GM04503 (cell line): ENCODE measurements at places on chromosomes 1 and 21.

DNA sequence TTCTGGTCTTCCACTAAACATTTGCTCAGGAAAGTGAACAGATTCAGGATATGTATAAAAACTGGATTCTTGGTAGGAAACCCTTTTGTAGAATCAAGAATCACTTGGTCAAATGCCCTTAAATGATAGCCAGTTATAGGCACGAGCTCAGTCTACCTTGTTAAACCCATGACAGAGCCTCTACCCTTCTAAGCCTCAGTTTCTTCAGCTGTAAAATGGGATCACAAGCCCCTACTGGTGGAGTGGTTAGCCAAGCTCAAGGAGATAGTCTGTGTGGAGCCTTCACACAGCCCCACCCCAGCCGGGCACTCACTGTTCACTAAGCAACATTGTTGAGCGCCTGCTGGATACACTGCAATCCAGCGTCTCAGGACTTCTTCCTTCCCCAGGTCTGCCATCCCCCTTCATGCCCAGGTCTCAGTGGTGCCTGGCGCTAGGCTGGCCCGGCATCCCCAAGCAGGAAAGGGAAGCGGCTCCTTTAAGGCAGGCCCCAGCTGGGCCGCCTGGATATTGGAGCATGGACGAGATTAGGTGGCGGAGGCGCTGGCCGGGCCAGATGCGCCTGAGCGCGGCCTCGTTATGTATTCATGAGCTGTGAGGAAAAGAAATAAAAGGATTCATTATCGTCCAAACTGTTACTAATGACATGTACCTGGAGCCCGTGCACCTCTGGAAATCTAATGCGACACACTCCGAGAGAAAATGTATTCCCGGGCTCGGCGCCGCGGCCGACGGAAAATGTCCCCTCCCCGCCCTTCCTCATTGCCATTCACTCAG is 75.6 kb downstream of the TAS1R2 start:
- no peak for DNase-seq

DNA sequence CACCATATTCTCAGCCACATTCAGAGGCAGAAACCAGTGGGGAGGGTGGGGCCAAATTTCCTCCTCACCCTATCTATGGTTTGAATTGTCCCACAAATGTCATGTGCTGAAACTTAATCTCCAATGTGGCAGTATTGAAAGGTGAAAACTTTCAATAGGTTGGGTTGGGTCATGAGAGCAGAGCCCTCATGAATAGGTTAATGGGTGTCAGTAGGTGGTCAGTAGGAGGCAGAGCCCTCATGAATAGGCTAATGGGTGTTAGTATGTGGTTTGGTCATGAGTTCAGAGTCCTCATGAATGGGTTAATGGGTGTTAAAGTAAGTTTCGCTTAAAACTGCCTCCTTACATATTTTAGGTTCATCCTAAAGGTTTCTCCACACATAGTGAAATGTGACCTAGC is 170.0 kb downstream of the FCRL5 start:
- no peak for DNase-seq

- no peak for DNase-seq
Measured at GRCh38 chr1:70220517-70221237, 503 bp upstream of the SRSF11 start.

DNA sequence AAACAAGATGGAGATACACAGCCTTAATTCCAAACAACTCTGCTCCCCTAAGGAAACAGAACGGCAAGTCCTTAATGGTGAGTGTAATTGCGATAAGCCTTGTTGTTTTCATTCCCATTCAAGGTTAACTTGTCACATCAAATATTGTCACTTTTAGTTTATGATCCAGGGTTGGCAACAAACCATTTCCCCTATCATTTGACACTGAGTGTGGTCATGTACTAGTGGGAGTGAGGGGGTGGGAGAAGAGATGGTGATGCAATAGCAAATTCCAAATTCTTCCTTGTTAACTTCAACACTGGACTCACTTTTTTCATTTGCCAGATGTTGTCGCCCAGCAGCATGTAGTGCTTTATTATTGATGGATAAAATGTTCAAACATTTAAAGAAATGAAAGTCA is 140.4 kb downstream of the ZNF326 start:
- DNase-seq = no peak

GRCh38 chr1:175383239-175383638 is 190.7 kb upstream of the KIAA0040 start:
- DNase-seq = no peak

DNA sequence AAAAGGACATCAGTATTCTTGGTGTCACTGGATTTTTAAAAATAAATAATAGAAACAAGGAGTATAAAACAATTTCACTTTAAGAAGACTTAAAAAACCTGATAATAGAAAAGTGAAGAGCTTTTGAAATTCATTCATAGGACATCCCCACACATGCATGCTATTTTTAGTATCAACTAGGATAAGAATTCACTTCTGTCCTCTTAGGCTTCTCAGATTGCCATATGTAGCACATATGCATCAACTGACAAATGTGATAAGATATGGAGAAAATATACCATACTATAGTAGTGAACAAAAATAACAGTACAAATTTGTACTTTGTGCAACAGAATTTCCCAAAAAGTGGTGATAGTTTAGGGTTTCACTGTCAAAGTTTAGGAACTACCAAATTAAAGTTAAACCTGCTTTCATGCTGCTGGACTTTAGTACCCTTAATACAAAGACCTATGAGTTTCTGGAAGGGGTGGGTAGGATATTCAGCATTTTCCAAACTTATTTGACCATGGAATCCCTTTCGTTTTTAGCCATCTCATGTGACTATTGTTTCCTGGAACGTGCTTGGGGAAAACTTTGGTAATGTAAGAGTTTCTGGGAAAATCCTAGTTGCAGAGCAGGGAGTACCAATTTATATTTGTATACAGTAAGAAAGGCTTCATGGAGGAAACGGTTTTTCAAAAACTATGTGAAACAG is 19.8 kb downstream of the RPRD2 start:
- no peak for DNase-seq

DNA sequence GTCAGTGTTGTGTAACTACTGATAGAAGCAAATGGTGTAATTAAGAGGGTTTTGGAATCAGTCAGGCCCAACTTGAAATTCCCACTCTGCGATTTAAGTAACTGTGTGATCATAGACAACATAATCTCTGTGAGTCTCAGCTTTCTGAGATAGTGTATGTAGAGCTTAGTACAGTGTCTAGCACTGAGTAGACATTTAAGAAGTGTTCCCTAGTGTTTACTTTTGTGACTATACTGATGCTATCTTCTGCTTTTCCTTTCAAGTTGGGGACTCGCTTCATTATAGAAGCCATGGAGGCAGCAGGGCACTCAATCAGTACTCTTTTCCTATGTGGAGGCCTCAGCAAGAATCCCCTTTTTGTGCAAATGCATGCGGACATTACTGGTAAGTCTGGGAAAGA is 147.7 kb upstream of the HOOK1 start:
- no peak for DNase-seq

DNA sequence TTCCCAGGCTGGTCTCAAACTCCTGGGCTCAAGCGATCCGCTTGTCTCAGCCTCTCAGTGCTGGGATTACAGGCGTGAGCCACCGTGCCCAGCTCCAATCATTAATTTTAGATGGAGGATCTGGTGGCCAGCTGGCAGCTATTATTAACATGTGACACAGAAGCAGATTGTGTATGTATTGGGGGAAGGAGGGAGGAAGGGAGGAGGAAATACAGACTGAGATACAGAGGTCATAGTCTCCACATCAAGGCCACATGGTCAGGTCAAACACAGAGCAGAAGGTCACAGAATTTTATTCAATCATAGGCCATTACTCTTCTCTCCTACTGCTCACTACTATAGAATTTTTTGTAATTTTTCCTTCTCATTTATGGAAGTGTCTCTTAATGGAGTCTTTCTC is 57.9 kb upstream of the ADORA3 start:
- no peak for DNase-seq

- DNase-seq = no peak
Measured at GRCh38 chr1:43636006-43636641, 13.8 kb upstream of the KDM4A start.

DNA sequence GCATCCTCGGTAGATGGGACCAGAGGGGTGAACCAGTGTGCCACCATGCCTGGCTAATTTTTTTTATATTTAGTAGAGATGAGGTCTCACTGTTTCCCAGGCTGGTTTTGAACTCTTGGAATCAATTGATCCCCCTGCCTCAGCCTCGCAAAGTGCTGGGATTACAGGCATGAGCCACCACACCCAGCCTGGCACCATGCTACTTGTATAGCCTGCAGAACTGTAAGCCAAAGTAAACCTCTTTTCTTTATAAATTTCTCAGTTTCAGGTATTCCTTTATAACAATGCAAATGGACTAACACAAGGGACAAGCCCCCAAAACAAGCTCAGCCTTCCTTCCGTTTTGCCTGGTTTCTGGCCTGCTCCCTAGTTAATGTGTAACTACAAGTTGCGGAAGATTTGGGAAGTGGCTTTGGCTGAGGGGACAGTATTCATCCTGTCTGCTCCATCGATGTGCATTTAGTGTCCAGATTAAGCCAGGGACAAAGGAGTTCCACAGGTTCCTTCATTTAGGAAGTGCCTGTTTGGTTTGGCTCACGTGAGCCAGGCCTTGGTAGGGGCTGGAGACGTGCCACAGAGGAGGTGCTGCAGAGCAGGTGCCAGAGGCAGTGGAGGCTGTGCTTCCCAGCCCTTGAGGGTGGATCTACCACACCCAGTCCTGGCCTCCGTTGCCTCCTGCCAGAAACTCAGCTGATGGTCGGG is 4.4 kb downstream of the AVPR1B start:
- no peak for DNase-seq

DNA sequence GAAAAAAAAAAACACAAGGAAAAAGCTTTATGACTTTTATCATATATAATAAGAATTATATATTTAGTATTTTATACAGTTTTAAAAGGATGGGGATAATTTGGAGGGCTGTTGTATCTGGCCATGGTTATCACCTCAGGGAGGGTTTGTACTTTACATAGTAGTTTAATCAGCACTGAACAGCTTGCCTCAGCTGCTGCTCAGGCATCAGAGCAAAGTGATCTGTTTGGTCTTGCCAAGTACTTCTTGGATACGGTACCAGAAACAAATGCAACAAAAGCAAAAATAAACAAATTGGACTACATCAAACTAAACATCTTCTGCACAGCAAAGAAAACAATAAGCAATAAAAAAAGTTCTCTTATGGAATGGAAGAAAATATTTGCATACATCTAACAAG is 2.6 kb upstream of the SPTA1 start:
- no peak for DNase-seq

- no peak for DNase-seq
Measured at GRCh38 chr1:186443638-186444037, 17.3 kb downstream of the PDC start.

- peak; percentile 13 for DNase-seq
Measured at GRCh38 chr1:212401838-212402582, 12.7 kb downstream of the PACC1 start.

DNA sequence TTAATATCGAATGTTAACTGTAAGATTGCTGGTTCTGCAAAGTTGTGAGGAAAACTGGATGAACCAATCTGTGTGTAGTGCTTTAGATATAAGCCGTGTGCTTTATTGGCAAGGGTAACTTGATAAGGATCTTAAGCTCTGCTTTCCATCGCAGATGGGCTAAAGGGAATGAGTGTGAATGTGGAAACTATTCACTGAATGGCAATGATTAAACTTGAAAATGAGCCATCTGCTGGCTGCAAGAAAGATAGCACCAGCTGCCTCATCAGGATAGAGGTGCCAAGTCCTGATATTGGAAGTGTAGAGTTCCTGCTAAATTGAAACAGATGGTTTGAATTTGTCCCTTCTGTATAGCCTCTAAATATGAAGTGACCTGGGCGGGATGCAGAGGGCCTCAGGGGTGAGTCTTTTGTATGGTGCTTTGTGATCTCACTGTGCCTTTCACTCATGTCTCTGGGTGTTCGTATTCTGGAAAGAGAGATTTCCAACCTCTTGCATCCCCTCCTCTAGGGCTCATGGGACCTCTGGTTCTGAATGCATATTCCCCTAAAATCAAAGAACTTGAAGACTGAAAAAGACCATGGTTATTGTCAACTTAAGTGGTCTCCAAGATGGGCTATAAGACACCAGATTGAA is 9.2 kb downstream of the FCRL3 start:
- DNase-seq = no peak

- no peak for DNase-seq
Measured at GRCh38 chr1:12230549-12231275, 882 bp downstream of the VPS13D start.

GRCh38 chr1:41353744-41354143 is 7.5 kb upstream of the FOXO6 start:
- no peak for DNase-seq

GRCh38 chr21:14560555-14560954 is 14.4 kb upstream of the SAMSN1 start:
- DNase-seq = no peak

GRCh38 chr1:63710761-63711380 is 62.9 kb upstream of the ROR1 start:
- no peak for DNase-seq

GRCh38 chr1:53560581-53561502 is 101.6 kb downstream of the DMRTB1 start:
- no peak for DNase-seq

DNA sequence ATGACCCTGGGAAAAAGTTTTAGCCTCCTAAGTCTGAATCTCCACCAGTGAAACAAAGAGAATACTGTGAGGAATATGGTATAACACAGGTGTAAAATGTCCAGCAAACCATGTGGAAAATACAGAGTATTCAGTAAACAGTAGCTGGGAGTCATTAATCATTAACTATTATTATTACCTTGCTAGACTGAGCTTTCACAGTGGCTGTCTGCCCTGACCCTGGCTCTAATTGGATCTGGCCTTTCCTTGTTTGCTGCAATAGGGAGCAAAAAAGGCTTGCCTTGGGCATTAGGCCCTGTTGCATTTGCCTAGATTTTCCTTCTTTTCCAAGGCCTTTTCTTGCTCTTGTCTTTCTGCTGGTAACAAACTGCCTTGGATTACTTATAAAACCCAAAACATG is 179.1 kb upstream of the BEND5 start:
- DNase-seq = no peak

- peak; percentile 34 for DNase-seq
Measured at GRCh38 chr1:86704972-86705664, 742 bp downstream of the SH3GLB1 start.

DNA sequence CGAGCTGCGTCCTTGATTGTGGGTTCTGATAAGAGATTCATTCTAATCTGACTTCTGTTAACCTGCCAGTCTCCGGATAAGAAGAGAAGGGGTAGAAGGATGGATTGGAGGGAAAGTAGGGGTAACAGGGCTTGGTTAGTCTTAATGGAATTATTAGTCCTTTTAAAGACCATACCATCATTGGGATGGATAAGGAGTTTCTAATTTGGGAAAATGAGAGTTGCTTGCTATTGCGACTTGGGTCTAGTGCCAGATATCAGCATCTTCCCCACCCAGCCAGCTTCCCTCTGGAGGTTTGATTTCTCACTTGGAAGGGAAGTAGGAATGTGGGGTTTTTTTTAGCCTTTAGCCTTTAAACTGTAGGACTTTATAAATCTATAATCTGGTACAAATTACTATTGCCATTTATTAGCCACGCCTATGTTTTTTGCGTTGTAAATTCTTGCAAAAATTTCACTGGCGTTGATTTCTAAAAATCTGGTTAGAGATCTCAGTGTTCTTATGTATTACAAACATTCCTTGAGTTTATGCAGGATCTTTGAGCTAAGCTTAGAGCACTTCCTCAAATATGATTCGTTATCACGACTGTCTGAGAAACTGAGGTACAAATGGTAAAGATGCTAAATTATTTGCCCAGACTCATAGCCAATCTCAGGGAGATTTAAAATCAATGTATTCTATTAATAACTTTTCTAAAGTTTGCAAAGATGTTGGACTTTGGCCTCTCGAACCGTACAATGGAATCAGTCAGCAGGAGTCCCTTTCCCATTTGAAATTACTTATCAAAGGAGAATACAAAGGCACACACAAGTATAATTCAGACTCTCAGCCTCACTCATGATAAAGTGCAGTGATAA is 1.3 kb downstream of the FAM20B start:
- no peak for DNase-seq

- DNase-seq = no peak
Measured at GRCh38 chr1:207799989-207800648, 48.3 kb downstream of the CD46 start.
